Left lung (tissue), 14 donors: ENCODE measurements at places on chromosomes 4 and X.

GRCh38 chrX:77436682-77437081, 10.5 kb upstream of the FGF16 start:
- no peak for DNase-seq

- no peak for DNase-seq
Observed at GRCh38 chr4:1714303-1715001, 2.3 kb upstream of the SLBP start.

DNA sequence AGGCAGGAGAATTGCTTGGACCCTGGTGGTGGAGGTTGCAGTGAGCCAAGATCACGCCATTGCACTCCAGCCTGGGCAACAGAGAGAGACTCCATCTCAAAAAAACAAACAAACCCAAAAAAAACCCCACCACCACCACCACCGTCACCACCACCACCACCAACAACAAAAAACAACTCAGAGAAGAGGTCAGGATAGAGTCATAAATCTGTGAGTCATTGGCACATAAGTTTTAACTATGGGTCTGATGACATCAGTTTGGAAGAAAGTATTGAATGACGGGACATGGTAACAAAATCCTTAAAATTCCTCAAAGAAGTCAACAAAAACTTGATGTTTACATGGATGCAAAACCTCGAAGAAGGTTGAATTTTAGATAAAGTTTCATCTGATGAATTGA, 288.0 kb upstream of the SFRP2 start:
- DNase-seq = no peak

DNA sequence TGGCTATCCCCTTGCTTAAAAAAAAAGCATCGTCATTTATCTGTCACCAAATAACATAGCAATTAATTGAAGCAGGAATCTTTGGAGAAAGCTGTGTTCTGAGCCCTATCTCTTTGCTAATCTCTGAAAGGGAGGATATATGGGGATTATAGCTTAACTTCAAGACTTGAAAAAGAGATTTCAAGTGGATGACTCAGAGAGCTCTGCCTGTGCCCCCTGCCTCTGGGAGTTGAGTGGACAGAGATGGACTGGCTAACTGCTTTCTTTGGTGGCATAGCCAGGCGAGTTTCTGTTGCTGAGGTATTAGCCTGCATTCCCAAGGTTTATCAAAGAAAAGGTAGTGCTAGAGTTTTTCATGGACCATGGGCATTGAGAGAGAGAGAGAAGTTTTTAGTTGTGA, 91.6 kb downstream of the DDIT4L start:
- DNase-seq = no peak

DNA sequence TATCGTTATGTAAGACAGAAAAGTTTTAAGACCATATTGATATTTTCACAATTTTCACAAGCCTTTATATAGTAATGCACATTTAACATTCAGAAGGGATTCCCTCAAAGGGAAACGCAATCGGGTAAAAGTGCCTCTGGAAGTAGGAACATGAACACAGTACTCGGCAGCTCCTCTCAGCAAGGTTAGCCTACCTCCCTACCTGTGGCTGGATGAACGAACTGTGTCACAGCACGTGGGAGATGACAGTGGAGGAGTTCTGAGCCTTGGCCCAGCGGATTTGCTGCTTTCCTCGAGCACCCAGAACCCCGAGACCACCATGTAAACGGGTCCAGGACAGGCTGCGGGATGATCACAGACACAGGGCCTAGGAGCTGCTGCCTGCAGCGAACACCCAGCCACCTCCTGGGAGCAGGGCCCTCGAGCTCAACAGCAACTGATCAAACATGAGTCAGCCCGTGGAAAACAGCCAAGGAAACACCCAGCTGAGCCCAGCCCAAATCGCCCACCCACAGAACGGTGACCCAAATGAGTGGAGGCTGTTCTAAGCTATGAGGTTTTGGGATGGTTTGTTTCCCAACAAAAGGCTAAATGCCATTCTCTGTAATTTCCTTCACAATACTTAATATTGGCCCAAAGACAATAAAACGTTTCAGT, 30.4 kb downstream of the FAT1 start:
- DNase-seq = peak; percentile 72

DNA sequence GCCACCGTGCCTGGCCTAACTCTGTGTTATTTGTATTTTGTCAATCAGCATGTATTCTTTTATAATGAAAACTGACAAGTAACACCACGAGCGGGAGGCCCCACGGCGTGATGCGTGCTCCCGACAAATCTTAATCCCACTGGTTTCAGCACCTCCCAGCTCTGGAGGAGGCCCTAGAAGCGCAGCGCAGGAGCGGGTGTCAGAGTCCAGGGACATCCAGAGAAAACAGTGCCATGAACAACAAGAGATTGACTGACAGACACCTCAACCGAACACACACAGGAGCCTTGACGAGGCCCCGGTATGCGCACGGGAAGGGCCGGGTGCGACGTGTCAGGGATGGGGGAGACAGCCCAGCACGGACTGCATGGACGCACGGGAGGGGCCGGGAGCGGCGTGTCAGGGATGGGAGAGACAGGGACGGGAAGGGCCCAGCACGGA, 23.0 kb downstream of the GAK start:
- DNase-seq = no peak

- DNase-seq = no peak
Observed at GRCh38 chr4:70841951-70842350, 2.3 kb upstream of the GRSF1 start.

DNA sequence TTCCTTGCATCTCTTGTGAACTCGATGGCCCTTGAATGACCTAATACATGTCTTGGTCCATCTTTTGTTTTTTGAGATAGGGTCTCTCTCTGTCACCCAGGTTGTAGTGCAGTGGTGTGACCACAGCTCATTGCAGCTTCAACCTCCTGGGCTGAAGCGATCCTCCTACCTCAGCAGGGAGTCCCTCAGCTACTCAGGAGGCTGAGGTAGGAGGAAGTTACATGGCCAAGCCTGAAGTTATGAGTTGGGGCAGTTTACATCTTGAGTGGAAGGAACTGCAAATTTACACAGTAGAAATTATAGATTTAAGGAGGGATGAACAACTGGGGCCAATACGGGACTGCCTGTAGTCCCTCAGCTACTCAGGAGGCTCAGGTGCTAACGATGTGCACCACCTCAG, 97.2 kb upstream of the METTL14 start:
- DNase-seq = no peak

DNA sequence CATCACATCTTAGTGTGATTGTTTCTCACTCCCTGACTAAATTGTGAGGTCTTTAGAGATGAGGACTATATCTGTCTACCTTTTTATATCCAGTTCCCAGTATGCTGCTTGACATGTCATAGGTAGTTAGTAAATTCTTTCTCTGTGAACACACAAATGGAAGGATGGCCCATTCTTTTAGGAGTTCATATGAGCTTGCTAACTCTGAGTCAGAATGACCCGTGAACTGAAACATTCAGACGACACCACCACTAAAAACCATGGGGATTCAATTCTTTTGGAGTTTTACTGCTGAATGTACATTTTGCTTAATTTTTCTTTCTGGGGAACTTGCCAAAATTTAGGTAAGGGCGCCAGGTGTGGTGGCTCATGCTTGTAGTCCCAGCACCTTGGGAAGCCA, 13.9 kb downstream of the OFD1 start:
- DNase-seq = no peak
